NK-92 treated with Interleukin-12 subunit alpha and Interleukin-12 subunit beta, amount 100 ng/mL, for 24 hours (cell line): ENCODE measurements at places on chromosomes 5 and 9.

- no peak for DNase-seq
These were observed 91.1 kb upstream of the TBCA start for GRCh38 chr5:77867194-77867691.

GRCh38 chr5:4191041-4191440 is 595.4 kb downstream of the IRX1 start:
- no peak for DNase-seq

DNA sequence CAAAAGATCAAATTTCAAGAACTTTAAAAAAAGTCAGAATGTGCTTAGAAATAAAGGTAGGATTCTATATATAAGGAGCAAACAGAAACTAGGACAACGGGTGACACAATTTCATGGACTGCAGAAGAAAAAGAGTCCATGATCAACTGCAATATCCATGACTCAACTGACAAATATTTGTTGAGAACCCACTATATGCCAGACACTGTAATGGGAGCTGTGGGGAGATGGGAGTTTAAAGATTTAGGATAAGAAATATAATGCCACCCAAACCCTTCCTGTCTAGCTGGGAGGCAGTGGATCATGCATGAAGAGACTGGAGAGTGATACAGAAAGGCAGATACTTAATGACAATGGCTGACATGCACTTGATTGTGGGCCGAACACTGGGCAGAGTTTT is 27.6 kb upstream of the CCDC112 start:
- no peak for DNase-seq

- DNase-seq = no peak
These were observed 24.0 kb upstream of the VCAN start for GRCh38 chr5:83447533-83447932.

- peak; percentile 65 for DNase-seq
These were observed 2.6 kb upstream of the RFX3 start for GRCh38 chr9:3528451-3528850.

DNA sequence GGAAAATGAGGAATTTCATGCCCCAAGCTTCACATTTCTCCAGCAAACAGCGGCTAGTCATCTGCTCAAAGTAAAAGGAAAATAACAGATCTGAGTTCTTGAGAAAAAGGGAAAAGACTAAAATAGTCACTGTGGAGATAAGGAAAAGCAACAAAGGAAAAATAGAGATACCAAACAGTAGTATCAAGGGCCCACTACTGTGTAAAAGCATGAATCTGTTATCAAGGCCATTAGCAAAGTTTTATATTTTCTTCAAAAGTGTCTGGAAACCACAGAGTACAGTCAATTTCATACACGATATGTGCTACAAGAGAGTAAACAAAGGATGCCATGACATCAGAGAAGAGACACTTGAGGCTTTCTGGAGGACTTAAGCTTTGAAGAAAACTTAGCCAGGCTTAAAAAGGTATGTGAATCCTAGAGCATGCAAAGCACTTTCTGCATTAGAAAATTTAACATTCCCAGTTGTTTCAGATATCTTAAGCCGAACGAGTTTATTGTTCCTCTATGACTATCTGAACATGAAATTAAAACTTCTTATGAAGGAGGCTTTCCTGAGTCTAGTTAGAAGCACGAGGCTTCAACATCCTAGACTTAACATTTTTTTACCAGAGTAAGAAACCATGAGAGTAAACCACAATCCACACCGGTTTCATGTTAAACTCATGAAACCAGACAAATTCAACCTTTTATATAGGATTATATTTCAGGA is 1.2 kb downstream of the TTC33 start:
- DNase-seq = no peak
